ENCODE measurements at places on chromosomes 7 and 10.

DNA sequence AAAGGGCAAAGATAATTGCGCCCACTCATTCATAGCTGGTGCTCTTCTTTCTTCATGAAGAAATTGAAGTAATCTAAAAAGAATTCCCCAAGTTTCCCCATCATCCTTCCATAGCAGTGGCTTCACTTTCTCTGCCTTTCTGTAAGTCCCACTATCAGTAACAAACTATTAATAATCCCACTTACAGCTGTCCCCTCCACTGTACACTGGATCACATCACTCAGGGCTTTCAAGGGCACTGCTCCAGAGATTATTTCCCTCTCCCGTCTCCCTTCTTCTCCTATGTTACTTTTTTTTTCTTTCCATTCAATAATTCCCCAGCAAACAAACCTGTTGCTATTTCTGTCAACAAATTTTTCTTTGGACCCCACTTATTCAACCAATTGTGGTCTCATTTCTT lies 16.2 kb downstream of the DNAJB9 start:
- DNase-seq, result no peak

DNA sequence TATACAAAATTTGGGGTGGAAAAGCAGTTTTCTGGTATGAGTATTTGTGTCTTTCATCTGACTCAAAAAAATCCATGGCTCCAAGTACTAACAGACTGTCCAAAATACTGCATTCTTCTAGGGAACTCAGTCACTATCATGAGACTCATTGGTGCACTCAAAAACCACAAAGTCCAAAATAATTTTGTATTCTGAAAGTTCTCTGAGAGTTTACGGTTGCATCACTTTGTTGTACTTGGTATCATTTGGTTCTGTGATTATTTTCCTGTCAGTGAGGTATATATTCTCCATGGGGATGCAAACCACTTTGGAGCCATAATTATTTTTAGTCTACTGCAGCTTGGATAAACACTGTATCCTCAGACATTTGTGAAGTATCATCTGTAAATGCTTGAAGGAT lies 28.0 kb upstream of the CABCOCO1 start:
- DNase-seq, result no peak

DNA sequence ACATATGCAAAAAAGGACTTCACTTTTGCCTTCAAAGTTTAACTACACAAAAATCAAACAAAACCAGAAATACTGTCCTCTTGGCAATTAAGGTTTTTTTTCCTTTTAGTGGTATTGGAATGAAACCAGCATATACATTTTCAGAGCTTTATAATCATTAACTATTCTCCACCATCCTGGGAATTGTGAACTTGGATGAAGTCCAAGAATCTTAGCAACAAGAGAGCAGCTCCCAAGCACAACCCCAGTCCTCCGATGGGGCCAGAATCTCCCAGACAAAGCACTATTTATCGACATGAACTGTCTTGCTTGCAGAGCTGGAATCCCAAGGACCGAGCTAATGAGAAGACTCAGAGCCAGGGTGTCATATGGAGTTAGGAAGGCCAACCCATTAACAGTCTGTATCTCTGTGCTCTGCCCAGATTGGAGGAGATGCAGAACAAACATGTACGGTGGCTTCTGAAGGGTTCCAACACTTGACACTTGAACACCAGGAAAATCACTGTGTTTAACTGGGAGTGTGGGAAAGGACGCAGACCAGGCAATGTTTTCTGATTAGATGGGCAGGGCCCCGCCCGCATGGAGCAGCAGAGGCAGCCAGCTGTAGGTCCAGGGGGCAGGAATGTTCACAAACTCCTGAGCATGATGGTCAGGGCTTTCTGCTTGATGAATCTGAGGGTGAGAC lies 35.5 kb downstream of the PPP1R3C start:
- peak; percentile 20 for DNase-seq

GRCh38 chr7:28784171-28784902 lies 173.8 kb downstream of the TRIL start:
- DNase-seq, result peak; percentile 77

GRCh38 chr7:104980841-104981671 lies 32.9 kb upstream of the KMT2E start:
- no peak for DNase-seq

GRCh38 chr7:155108144-155108901 lies 38.2 kb downstream of the HTR5A start:
- DNase-seq, result no peak

GRCh38 chr10:79162861-79163665 lies 94.3 kb downstream of the ZMIZ1 start:
- DNase-seq, result peak; percentile 46

DNA sequence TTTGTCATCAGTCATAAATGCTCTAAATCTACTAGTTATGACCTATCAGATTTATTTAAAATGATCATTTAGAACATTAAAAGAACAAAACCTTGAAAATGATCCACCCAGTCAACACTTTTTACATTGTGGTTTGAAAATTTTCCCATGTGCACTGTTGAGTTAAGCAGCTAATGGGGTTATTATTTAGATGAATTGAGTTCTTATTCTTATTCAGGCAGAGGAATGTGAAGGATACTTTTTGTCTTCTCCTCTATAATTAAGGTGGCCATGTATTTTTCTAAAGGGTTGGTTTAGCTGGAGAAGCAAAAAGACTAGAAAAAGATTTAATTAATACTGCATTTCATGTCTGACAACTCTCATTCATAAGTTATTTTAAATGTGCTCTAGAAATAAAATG lies 74.9 kb upstream of the FEZF1 start:
- DNase-seq, result no peak

DNA sequence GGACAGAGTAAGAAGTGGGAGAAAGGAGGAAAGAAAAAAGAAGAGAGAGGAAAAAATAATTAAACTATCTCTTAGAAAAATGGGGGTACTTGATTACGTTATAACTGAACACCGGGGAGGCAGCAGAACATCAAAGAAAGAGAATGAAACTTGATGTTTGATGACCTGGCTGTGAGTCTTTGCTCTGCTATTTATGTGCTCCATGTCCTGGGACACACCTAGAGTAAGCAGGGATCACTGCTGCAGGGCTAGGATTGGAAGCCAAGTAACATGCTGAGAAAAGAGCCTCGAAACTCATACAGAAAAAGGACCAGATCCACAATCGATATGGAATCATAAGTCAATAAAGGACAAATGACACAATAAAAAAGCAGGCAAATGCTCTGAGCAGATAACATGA lies 56.7 kb upstream of the COL13A1 start:
- DNase-seq, result no peak

DNA sequence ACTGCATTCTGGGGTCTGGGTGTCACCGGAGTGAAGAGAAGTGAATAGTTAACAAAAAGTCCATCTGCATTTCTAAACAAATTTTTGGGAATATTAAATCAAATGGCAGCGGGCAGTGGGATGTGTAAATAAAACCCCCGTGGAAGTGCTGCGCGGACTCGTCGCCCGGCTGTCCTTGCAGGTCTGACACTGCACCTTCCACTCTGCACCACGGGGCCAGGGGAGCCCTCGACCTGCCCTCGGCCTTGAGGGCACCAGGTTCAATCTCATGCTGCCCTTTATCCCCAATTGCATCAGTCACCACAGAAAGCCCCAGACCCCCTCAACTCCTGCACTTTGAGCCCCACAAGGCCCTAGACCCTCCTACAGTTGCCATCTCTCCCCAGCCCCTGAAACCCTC lies 6.4 kb upstream of the SMARCD3 start:
- DNase-seq, result no peak

- DNase-seq, result no peak
Measured at GRCh38 chr7:111240371-111240770, 149.4 kb downstream of the LRRN3 start.

GRCh38 chr7:137146552-137147337 lies 196.8 kb downstream of the PTN start:
- no peak for DNase-seq

GRCh38 chr10:117663750-117664149 lies 121.2 kb downstream of the EMX2 start:
- DNase-seq, result no peak

DNA sequence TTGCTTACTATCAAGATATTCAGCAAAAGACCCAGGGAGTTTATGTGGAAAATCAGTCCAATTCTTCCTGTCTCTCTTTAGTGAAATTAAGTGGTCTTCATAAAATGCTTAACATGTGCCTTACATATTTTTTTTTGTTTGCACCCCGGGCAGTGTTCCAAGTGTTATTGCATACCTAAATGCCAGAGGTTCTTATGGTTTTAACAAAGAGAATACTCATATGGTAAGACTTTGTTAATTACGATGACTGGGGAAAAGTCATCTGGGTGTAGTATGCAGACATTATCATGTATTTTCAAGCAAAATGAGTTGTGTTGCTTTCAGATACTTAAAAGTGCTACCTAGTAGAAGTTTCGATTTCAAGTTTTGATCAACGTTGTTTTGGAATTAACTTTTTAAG lies 82.6 kb downstream of the PRKG1 start:
- peak; percentile 7 for DNase-seq

DNA sequence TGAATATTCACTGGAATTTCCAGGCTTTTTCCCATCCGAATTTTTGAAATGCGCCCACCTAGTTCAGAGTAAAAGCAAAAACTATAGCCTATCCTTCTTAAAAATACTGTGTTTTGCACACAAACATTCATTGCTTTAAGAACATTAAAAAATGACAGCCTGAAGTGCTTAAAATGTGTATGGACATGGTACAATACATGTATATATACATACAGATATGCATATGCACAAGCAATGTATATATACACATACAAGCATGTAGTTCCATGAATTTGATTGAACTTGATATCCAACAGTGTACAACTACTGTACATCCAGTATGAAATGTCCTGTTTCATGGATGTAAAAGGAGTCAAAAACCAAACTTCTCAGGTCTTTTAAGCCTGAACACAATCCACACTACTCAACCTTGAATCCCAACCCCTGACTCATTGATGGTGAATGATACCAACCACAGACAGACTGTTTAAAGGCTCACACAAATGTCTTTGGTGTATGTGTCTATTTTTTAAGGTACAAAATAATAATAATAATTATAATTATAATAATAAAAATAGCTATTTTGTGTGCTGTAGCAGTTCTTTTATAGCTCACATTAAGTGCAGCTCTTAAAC lies 14.8 kb downstream of the INHBA start:
- no peak for DNase-seq

DNA sequence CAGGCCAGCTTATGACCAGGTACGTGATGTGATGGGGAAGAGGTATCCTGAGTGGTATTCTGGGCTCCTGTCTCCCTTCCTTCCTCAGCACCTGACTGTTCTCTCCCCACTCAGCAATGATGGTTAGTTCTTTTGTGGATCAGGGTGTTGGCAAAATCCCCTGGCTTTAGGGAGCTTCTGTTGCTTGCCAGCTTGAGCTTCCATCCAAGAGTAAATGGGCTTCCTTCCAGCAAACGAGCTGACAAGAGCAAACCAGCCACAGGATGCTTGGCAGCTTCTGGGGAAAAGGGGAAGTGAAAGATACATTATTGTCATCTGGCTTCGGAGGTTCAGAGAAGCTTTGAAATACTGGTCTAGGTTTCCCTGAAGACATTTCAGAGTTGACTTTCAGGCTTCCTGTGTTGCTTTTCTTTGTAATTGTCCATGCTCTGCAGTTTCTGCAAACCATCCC lies 5.2 kb downstream of the DUSP5 start:
- no peak for DNase-seq

DNA sequence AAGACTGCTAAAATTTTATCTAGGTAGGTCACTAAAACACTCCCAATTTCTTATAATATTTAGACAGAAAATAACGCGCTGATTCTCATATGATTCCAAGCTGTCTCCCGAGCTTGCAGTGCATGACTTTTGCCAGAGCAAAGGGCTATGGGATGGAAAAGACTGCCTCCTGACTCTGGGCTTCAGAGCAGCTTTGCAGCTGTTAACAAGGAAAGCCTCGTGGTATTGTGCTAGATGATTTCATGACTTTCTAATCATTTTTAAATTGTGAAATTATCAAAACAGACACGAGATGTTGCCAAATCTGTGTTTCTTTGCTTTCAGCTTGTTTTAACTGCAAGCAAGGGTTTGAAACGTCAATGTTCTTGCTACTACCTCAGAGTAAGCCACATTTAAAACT lies 238.3 kb downstream of the AGMO start:
- DNase-seq, result peak; percentile 13

GRCh38 chr7:27515933-27516332 lies 146.8 kb downstream of the HIBADH start:
- no peak for DNase-seq

- no peak for DNase-seq
Measured at GRCh38 chr10:131979821-131980270, 1.9 kb downstream of the BNIP3 start.

DNA sequence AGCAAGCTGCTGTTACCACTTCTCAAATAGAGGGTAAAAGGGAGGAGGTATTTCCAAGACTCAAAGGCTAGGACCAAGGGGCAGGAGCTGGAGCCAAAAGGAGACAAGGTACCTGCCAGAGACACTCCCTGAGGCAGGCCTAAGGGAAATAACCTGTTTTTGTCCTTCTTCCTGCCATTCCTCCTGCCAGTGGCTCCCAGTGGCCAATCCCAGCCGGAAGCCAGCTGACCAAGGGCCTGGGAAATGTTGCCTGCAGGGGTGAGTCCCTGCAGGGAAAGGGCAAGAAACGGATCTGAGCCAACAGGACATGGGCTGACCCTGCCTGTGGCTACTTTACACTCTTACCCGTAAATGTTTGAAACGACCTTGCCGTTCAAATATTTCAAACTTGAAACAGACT lies 3.5 kb downstream of the CYTH3 start:
- no peak for DNase-seq

DNA sequence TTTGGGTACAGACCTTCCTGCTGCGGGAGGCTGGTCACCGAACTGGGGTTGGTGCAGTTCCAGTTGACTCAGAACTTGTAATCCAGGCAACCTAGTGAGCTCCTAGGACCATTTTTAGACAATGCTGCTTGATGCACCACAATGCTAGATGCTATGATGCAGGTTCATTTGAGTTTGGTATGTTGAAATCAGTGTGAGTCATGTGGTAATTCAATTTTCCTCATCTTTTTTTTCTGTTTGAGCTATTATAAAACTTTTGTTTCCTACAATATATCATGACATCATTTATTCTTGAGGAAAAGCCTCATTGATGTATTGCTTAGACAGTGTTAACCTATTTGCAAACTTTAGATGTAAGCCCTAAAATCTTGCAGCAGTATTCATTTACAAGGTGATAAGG lies 40.9 kb upstream of the MTPN start:
- no peak for DNase-seq

DNA sequence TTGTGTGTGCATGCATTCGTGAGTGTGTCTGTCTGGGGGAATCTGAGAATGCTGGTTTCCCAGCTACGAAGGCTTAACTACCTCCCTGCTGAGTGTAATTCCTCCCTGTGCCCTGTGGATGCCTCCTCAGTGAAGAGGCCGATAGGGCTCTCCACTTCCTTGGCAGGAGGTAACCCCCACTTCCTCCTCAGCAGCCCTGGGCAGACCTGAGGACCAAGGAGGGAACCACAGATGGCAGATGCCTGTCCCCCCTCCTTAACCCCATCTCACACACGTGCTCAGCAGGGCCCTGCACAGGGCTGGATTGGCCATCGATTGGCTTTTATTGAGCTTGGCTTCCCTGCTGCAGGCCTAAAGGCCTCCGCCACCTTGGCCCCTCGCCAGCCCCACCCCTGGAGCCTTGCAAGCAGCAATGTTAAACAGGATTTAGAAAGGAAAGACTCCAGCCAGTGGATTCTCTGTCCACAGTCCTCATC lies 45.6 kb upstream of the LRRC4 start:
- no peak for DNase-seq
